ENCODE measurements at places on chromosomes 13 and 19.
A peak's percentile ranks its signal among the peaks of the same experiment; 100 is the strongest.

DNA sequence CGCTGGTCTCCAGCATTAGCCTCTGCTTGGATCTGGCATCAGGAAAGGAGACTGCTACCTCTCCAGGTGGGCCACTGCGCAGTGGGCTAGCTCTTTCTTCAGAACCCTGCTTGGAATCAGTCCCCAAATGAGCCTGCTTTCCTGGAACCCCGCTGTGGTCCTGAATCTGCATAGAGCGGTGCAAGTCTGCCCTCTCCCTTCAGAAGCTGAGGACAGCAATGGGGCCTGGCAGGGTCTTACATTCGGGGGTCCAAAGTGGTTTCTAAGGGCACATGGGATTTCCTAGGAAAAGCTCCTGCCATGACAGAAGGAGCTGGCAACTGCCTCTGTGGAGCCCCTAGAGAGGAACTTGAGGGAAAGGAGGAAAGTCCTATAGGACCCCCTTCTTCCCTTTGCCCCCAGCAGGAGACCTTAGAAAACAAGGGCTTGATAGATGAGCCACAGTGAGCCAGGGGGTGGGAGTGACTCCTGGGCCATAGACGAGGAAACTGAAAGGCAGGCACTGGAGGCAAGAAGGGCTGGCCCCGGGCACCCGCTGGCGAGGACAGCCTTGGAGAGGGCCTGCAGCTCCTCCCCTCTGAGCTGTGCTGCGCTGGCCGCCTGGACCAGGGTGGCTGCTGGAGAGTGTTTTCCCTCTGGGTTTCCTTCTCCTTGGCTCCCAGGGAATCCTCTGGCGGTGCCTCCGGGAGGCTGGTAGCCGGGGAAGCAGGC, 1.4 kb upstream of the VSTM2B start:
- no peak for DNase-seq

DNA sequence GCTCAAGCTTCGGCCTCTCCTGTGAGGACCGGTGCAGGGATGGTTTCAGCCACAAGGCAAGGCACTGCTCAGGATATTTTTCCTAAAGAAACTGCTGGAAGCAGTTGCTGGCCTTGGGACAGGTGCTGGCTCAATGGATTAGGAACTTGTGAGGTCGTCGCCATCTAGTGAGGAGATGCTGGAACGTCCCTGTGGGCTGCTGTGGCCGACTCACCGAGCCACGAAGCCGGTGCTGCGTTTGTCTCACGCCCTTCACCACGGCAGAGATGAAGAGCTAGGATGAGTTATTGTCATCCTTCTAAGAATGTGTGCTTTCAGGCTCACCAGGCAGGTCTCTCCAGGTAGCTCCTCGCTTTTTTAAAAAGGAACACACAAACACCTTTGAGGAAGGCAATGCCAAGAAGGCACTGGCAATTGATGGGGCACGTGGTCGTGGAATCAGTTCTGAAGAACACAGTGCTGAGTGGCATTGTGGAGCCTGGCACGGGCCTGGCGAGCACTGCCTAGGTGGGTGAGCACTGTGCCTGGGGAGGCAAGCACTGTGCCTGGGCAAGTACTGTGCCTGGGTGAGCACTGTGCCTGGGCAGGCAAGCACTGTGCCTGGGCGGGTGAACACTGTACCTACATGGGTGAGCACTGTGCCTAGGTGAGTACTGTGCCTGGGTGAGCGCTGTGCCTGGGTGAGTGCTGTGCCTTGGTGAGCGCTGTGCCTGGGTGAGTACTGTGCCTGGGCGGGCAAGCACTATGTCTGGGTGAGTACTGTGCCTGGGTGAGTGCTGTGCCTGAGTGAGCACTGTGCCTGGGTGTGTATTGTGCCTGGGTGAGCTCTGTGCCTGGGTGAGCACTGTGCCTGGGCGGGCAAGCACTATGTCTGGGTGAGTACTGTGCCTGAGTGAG, 140.4 kb downstream of the TEX29 start:
- DNase-seq, result peak; percentile 4

- no peak for DNase-seq
These were observed 10.5 kb downstream of the CYP2A13 start for GRCh38 chr19:41098762-41099161.

DNA sequence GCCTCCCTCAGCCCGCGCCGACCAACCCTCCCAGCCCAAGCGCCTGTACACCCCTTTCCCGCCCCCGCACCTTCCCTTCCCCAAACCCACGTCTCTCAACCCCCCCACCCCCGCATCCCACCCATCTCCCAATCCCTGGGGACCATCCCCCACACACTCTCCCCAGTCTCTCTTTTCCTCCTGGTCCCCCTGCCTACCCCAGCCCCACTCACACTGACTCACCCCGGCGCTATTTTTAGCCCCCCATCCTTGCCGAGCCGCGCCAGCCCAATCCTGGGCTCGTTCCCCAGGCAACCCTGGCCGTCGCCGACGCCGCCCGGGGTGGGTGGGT, 11.7 kb downstream of the CIC start:
- no peak for DNase-seq
